Epithelial cell of proximal tubule (primary cell): ENCODE measurements at places on chromosomes 4 and X. TPM values are rescaled to one million over a fixed set of nuclear protein-coding genes. Genes with fewer than 3 reads are reported as not detected.

The SSX4B gene
- not detected in 2 replicates for total RNA-seq

The GAGE12F gene
- not detected in 2 replicates for total RNA-seq

The SH3D19 gene
- 14.8 and 21.4 TPM in 2 replicates for total RNA-seq

The ODAPH gene
- total RNA-seq = 0.87 TPM in 1 of 2 replicates, not detected in the other

The AWAT2 gene
- total RNA-seq = not detected in 2 replicates

The CNKSR2 gene
- total RNA-seq = 1.4 and 3.4 TPM in 2 replicates

The TECRL gene
- not detected in 2 replicates for total RNA-seq

The TSPAN7 gene
- 0.29 and 1.9 TPM in 2 replicates for total RNA-seq

The ENPP6 gene
- total RNA-seq = not detected in 2 replicates

The HMX1 gene
- total RNA-seq = not detected in 2 replicates

The CYP4V2 gene
- 3.2 and 8.7 TPM in 2 replicates for total RNA-seq

The ARX gene
- total RNA-seq = not detected in 2 replicates

The FOXP3 gene
- total RNA-seq = 0.07 TPM in 1 of 2 replicates, not detected in the other

The S100G gene
- total RNA-seq = not detected in 2 replicates

The CXorf49 gene
- 15.4 and 70.9 TPM in 2 replicates for total RNA-seq

The XK gene
- total RNA-seq = 0.63 and 1.4 TPM in 2 replicates

The PABPC1L2A gene
- not detected in 2 replicates for total RNA-seq

The ZNF518B gene
- total RNA-seq = 12.7 and 18.6 TPM in 2 replicates

The DUSP21 gene
- total RNA-seq = not detected in 2 replicates

The UVSSA gene
- total RNA-seq = 3.5 and 4.0 TPM in 2 replicates

The SH3RF1 gene
- 20.6 and 25.8 TPM in 2 replicates for total RNA-seq

The TCEANC gene
- 0.12 and 0.29 TPM in 2 replicates for total RNA-seq

The TAF7L gene
- 0.36 and 1.3 TPM in 2 replicates for total RNA-seq

The KLB gene
- not detected in 2 replicates for total RNA-seq

The DNAAF6 gene
- not detected in 2 replicates for total RNA-seq

The TKTL1 gene
- 0.17 TPM in 1 of 2 replicates, not detected in the other for total RNA-seq

The RXFP1 gene
- not detected in 2 replicates for total RNA-seq

The RRAGB gene
- 5.1 and 6.2 TPM in 2 replicates for total RNA-seq

The HELT gene
- total RNA-seq = not detected in 2 replicates

The CXCL1 gene
- 100 and 158 TPM in 2 replicates for total RNA-seq

The FAM47A gene
- not detected in 2 replicates for total RNA-seq
